NCI-H1417 treated with DMSO at 0.1 percent for 48 hours (cell line): ENCODE measurements at places on chromosomes 2 and 18.
A peak's percentile ranks its signal among the peaks of the same experiment; 100 is the strongest.

GRCh38 chr2:112765251-112765650 lies 842 bp upstream of the CKAP2L start:
- DNase-seq, result no peak

- DNase-seq, result no peak
Observed at GRCh38 chr2:174546519-174547506, 50.8 kb downstream of the WIPF1 start.

DNA sequence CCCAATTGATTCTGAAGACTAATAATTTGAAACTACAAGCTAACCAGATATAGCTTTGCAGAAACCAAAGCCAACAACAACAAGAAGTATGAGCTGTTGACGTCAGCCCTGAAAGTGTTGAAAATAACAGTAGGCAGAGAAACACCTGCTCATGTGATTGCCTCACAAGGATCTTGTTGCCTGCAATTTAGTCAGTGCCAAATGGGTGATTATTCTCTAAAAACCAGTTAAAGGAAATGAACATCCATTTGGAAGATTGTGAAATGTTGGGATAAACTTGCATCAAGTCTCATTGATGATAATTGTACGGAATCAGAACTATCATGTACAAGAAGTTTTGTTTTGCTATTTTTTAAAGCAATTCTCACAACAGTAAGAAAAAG lies 2.8 kb downstream of the CYTIP start:
- DNase-seq, result no peak

GRCh38 chr18:59904011-59904601 lies 4.3 kb downstream of the PMAIP1 start:
- no peak for DNase-seq

DNA sequence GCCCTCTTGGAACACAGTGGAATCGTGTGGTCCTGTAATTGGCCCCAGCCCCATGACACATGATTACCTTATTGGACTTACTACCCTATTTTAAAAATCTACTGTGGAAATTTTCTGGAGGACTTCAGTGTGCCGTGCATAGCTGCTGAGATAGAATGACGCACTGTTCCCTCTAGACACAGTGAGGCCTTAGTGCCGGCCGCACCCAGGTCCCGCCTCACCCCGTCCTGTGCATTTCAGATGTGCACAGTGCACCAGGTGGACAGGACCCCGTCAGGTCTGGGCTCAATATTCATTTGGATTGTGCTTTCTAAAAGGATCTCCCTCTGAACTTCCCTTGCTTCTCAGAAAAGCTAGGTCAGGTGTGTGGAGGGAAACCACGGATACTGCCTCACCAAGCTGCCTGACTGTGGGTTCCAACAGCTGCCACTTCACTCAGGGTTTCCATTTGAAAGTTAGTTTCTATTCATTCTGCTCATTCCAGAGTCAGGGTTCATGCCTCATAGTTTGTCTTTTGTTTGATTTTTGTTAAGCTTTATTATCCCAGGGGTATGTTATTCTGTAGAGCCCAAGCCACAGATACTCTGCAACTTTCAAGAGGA lies 155.8 kb downstream of the PTGR3 start:
- no peak for DNase-seq

- no peak for DNase-seq
Observed at GRCh38 chr2:103459283-103459682, 697.5 kb downstream of the TMEM182 start.

- DNase-seq, result no peak
Observed at GRCh38 chr2:102063941-102064678, 72.3 kb downstream of the IL1R2 start.

DNA sequence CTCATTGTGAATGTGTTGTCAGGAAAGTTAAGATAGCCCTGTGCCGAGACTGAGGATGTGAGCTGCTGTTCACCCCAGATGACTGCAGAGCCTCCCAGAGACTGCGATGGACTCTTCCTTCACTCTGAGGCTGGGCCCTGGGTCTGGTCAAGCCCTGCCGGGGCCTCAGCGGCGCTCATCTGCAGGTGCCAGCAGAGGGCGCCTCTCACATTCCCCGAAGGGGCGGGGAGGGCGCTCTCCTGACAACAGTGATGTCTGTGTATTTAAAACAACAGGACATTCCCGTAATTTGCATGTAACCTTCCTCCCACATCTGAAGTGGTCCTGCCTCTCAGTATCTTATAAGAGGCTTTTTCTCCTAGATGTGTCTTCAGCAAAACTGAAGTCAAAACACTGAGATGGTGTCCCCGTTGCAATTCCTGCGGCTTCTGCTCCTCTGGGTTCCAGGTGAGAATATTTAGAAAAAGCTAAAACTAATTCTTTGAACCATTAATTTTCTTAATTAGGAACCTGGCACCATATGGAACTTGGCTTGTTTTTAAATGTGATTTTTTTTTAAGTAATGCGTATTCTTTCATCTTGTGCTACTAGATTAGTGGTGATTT lies 1377.9 kb downstream of the RPIA start:
- no peak for DNase-seq

- DNase-seq, result no peak
Observed at GRCh38 chr2:46117379-46117778, 179.8 kb upstream of the EPAS1 start.

DNA sequence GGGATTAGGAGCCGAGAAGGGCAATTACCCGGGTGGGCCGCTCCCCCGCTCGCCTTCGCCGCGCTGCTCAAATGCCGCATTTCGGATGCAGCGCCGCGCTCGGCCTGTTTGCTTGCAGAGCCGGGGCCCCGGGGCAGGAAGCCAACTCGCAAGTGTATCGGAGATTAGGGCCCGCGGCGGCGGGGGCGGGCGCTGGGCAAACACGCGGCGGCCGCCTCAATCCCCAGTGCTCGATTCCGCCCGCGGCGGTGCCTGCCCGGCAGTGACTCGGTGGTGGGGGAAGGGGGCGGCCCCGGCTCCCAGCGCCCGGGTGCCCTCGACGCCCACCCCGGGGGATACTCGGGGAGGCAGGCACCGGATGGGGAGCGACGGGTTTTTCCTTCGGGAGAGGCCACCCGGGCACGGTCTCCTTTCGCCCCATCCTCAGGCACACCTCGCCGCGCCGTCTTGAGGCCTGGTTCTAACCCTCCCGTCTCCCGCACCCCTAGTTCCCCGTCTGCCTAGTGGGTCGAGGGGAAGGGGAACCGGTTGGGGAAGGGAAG lies 26.6 kb upstream of the NOTO start:
- DNase-seq, result no peak

DNA sequence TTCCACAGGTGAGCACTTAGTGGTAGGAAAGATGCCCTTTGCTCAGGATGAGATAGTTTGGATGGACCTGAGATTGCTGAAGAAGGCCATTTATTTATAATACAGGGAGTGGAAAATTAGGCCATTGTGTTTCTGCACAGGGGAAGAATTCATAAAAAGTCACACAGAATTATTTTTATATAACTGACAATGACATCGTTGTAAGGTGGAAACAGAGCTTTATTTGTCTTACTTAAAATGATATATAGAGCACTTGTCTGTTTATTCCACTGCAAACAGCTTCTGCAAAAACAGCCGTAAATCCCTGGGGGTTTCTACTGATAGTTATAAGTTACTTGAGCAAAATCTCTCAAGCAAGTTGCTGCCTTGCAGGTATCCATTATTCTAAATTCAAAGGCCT lies 158.1 kb upstream of the ZNF521 start:
- DNase-seq, result no peak

- DNase-seq, result no peak
Observed at GRCh38 chr2:9694661-9695234, 64.0 kb upstream of the YWHAQ start.

GRCh38 chr18:77039196-77040130 lies 93.1 kb downstream of the MBP start:
- no peak for DNase-seq

GRCh38 chr2:78068808-78069207 lies 546.6 kb upstream of the LRRTM4 start:
- peak; percentile 16 for DNase-seq

- no peak for DNase-seq
Observed at GRCh38 chr2:15939556-15939853, 845 bp upstream of the MYCN start.

DNA sequence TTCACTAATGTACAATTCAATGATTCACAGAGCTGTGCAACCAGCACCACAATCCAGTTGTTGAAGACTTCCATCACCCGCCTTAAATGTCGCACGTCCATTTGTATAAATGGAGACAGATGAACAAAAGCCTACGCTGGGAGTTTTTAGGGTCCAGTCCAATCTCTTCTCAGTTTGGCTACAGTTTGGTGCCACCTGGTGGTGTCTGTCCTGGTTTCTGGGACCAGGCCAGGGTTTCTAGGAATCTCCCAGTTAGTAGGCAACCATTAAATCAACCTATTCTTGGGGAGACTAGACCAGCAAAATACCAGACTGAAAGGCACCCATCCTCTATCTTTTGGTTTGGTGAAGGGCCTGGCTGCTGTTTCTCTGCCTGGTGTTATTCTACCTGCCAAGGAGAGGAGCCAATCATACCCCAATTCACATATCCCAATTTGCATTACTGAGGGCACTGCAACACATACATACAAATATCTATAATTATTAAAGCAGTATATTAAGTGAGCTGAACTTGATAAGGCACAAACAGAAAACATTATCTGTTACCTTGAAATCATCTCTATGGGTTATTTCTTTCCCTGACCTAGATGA lies 3.2 kb upstream of the DDX1 start:
- no peak for DNase-seq

- DNase-seq, result no peak
Observed at GRCh38 chr2:190283783-190284182, 35.8 kb downstream of the HIBCH start.

- no peak for DNase-seq
Observed at GRCh38 chr2:159658881-159659873, 42.8 kb upstream of the BAZ2B start.

GRCh38 chr18:8991155-8991554 lies 111.3 kb upstream of the NDUFV2 start:
- no peak for DNase-seq

DNA sequence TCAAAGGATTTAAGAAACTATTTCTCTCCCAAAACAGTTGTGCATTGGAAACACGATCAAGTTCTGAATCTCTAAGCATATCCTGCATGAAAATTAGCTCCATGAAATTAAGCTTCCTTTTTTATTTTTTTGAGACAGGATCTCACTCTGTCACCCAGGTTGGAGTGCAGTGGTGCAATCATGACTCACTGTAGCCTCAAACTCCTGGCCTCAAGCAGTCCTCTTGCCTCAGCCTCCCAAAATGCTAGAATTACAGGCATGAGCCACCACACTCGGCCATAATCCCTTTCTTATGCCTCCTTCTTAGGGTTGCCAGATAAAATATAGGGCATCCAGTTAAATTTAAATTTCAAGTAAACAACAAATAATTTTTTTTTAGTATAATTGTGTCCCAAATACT lies 124.4 kb downstream of the ARL4C start:
- no peak for DNase-seq

DNA sequence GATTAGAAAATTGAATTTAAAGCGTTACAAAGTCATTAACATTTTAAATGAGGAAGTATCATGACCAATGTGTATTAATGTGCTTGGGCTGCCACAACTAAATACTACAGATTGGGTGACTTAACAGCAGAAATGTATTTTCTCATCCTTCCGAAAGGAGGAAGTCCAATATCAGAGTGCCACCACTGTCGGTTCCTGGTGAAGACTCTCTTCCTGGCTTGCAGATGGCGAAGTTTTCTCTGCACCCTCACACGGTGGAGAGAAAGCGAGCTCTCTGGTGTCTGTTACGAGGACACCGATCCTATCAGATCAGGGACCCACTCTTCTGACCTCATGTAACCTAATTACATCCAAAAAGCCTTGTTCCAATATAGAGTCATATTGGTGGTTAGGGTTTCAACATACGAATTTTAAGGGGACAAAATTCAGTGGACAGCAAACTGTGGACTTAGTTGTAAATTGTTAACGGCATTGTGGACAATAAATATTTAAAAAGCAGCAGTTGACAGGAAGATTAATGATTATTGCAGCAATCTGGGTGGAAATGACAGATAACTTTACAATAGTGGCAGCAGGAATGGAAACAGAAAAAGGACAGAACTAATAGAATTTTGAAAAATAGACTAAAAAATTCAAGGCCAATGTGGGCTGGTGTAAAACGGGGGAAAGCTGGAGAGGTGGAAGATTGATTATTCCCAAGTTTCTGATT lies 35.1 kb upstream of the CYRIA start:
- DNase-seq, result no peak

DNA sequence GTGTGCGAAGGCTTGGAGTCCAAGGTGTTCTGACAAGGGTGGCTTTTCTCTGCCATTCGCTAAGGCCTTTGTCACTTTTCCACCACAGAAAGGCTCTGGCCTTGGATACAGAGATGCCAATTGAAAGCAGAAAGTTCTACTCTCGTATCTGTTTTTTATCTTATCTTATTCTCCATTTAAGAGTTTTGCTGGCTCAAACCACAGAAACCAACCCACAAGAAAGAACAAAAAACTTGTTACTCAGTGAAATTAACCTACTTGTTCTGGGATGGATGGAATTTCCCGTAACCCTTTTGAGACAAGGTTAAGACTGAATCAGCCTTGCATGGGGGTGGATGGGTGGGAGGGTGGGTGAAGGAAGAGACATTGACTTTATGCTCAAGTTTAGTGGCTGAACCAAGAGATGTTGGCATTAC lies 221.7 kb downstream of the CDH20 start:
- no peak for DNase-seq

DNA sequence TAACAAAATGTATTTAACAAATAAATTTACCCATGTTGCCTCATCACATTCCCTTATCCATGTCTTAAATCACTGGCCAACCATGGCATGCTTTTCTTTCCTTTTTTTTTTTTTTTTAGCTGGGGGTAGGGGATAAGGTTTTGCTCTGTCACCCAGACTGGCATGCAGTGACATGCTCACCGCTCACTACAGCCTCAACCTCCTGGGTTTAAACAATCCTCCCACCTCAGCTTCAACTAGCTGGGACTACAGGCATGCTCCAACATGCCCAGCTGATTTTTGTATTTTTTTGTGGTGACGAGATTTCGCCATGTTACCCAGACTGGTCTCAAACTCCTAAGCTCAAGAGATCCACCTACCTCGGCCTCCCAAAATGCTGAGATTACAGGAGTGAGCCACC lies 266.4 kb downstream of the THSD7B start:
- no peak for DNase-seq

DNA sequence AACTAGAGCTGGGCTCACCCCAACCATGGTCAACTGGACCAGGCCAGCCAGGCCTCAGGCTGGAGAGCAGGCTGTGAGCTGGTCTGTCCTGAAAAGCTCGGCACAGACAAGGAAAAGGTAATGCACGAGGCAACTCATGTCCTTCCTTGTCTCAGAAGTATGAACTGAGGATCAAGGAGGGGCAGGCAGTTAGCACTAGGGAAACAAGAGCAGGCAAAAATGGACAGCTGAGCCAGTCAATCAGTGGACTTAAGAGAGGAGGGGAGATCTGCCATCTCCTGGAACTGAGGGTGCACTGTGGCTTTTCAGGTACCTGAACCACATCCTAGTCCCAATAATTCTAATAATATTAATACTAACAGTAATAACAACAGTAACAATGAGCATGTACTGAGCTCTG lies 20.6 kb upstream of the WIPF1 start:
- DNase-seq, result no peak

- DNase-seq, result no peak
Observed at GRCh38 chr2:174635776-174636404, 38.3 kb upstream of the WIPF1 start.

DNA sequence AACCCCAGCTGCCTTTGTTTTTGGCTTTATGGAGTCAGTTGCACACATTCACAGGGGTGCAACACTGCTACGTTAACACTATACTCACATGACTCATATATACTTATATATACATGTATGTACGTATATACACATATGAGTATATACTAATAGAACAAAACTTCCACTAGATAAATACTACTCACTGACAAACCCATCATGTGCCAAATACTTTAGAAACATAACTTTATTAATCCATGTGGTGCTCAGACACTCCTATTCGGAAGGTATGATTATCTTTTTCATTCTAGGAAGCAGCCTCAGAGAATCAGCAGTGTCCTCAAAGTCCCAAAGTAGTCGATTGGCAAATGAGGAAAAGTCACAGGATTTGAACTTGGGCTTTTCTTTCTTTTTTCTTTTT lies 7.9 kb downstream of the PMAIP1 start:
- DNase-seq, result no peak
